ENCODE measurements at places on chromosomes 4 and X.

GRCh38 chr4:19650903-19651864 lies 600.5 kb upstream of the SLIT2 start:
- peak; percentile 1 for DNase-seq

GRCh38 chrX:69195810-69196209 lies 30.6 kb upstream of the PJA1 start:
- no peak for DNase-seq

DNA sequence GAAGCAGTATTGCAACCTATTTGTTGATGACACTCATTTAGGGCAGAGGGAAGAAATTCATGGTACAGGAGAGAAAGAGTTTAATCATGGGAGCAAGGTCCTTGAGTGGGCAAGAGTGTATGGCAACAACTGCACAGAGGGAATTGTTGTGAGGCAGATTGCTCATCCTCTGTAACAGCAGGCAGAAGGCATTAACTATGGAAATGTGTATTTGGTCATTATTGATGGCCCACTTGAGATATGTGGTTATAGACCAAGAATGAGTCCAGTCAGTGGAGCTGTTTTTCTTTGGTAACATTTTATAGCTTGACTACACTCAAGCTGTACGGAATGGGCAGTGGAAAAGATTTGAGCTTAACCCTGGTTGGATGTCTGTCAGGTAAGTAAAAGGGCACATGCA lies 15.9 kb downstream of the PLRG1 start:
- DNase-seq, result no peak

- DNase-seq, result peak; percentile 54
These were observed 120.3 kb downstream of the EFHC2 start for GRCh38 chrX:44223150-44223549.

DNA sequence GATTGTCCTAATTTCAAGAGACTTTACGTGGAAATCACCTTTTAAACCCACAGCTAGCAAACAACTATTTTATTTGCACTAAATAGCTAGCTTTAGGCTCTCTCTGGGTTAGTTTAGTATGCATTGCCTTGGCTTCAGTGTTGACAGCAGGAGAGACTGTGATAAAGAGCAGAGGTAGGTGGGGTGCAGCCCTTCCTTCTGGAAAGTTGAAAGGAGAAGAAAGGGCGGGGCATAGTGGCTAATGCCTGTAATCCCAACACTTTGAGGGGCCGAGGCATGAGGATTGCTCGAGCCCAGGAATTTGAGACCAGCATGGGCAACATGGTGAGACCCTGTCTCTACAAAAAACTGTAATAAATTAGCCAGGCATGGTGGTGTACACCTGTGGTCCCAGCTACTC lies 29.0 kb upstream of the TMEM154 start:
- no peak for DNase-seq

- no peak for DNase-seq
These were observed 34.6 kb upstream of the DCAF8L2 start for GRCh38 chrX:27555514-27555913.

DNA sequence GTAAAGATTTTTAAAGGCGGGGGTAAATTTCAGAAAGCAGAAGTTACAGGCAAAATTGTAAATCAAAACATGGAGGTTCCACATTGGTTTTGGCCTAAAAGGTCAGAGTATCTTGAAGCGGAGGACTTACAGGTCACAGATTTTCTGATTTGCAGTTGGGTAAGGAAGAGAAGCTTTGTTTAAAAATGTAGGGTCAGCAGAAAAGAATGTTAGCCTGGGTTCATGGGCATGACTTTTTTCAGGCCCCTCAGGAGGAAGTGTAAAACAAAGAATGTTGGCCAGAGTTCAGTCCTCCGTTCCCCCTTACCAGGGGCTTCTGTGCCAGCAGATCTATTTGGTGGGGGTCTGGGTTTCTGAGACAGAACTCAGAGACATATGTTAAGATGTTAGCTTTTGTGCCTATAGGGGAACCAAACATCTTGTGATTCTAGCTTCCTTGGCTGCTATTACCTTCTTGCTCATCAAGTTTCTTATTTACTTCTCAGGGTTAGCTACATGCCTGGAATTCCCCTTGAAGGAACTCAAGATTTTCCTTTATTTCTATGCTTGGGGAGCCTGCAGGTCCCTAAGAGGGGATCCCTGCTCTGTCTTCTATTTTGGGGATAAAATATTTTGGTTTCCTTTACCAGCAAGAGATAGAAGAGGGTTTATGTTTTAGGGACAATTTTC lies 160.3 kb downstream of the ANK2 start:
- DNase-seq, result no peak

- DNase-seq, result no peak
These were observed 205.7 kb upstream of the MAOA start for GRCh38 chrX:43450355-43450754.

GRCh38 chr4:76572224-76572623 lies 137.2 kb downstream of the SHROOM3 start:
- no peak for DNase-seq

DNA sequence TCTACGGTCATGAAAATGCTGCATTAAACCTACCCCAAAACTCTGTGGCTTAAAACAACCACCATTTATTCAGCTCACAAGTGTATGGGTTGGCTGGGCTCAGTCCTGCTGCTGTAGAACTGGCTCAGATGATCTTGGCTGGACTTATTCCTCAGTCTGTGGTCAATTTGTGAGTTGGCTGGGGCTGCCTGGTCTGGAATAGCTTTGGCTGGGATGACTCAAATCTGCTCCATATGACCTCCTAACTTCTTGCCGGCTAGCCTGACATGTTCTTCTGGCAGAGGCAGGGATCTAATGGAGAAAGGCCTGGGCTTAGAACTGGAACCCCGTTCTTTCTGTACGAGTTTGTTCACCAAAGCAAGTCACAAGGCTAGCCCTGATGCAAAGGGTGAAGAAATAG lies 71.7 kb downstream of the CFAP299 start:
- peak; percentile 40 for DNase-seq

GRCh38 chr4:168863719-168864647 lies 146.1 kb downstream of the CBR4 start:
- no peak for DNase-seq

- peak; percentile 60 for DNase-seq
These were observed 29.3 kb upstream of the BOD1L1 start for GRCh38 chr4:13656569-13657405.

DNA sequence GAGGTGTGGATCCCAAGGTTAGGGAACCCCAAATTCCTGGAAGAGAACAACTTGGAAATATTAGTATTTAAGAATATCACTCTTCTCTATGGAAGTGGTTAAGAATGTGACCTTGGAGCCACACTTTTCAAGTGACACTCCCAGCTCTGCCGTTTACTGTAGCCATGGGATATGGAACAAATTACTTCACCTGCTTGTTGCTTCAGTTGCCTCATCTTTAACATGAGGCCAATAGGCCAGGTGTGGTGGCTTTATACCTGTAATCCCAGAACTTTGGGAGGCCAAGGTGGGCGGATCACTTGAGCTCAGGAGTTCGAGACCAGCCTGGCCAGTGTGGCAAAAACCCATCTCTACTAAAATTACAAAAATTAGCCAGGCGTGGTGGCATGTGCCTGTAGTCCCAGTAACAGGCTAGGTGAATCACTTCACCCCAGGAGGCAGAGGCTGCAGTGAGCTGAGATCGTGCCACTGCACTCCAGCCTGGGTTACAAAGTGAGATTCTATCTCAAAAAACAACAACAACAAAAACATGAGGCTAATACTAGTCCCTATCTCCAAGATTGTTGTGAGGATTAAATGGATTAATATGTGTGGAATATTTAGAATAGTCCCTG lies 13.0 kb downstream of the IL13RA1 start:
- DNase-seq, result no peak

DNA sequence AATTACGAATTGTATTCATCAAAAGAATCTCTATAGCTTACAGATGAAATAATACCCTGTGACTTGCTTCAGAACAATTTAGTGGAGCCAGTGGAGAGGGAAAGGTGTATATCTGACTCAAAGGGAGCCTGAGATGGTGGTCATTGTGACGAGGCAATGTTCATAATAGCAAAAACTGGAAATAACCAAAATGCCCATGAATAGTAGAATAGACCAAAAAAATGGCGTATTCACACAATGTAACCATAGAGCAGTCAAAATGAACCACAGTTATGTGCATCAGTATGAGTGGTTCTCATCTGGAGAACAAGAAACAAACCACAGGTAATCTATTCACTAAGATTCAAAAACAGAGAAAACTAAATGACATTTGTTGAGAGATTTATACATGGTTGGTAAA lies 125.3 kb upstream of the CLNK start:
- DNase-seq, result no peak

Data from brain microvascular endothelial cell (primary cell).